ENCODE measurements at places on chromosomes 5 and 9.

- DNase-seq = no peak
These were observed 18.6 kb upstream of the PSAT1 start for GRCh38 chr9:78278177-78278777.

DNA sequence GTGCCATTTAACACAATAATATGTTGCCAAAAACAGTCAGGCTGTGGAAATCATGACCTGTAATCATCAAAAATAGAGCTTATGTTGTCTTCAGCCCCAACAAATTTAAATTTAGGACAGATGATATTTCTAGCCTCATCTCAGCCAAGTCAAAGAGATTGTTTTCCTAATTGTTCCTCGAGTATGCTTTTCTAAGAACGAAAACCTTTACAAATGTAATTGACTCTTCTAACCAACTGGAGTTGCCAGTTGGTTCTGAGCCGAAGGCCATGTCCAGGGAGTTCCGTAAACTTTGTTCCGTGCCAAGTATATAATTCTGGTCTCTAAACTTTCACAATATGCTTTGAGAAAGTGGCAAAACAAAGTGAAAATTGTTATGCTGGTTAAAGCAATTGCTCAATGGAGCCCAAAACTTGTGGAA, 160.8 kb downstream of the CEMIP2 start:
- no peak for DNase-seq

- peak; percentile 21 for DNase-seq
These were observed 168.8 kb downstream of the PDE4D start for GRCh38 chr5:59724482-59725391.

- no peak for DNase-seq
These were observed 165.8 kb upstream of the ANKH start for GRCh38 chr5:15037247-15037908.

DNA sequence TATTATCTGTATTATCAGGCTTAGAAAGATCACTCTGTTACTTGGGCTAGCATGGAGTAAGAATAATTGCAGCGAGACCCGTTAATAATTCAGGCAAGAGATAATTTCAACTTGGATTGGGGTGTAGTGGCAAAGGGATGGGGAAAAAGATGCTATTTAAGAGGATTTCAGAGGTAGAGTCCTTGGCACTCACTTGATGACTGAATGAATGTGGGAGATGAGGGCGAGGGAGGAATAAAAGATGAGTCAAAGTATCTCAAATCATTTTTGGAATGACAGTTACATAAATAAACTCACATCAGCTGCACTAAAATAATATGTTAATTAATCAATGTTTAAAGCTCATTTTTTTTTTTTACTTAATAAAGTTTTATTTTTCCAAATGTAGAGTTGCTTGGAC, 4.5 kb upstream of the GPR21 start:
- no peak for DNase-seq

- no peak for DNase-seq
These were observed 71.2 kb downstream of the SHB start for GRCh38 chr9:37997636-37998374.

DNA sequence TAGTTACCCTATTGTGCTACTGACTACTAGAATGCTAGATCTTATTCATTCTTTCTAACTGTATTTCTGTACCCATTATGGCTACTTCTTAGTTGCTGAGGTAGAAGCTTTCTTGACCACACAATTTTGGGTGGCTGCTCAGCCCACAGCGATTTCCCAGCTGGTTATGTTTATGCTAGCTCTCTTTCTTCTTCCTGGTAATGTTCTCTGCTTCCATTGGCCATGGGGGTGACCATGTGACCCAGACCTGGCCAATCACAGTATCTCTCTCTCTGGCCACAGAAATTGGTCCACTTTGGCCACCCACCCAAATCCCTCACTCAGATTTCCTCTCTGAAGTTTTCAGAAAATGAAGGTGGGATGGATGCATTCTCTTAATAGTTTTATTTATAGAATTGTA, 427.9 kb upstream of the CLINT1 start:
- no peak for DNase-seq

DNA sequence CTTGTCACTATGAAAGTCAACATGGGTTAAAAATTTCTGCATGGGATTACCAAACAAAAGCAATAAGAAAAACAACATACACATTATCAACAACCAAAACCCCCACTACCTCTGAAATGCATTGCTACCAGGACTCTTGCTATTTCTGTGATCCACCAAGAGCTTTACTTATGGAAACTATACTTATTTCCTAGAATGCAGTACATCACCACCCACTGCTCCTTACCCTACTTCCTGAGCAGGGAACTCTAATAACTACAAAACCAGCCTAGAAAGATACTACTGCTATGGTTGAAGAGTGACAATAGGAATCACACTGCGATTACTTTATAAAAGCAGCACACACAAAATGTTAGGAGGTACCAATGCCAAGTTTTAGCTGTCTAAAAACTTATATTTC, 22.2 kb downstream of the LURAP1L start:
- peak; percentile 59 for DNase-seq

DNA sequence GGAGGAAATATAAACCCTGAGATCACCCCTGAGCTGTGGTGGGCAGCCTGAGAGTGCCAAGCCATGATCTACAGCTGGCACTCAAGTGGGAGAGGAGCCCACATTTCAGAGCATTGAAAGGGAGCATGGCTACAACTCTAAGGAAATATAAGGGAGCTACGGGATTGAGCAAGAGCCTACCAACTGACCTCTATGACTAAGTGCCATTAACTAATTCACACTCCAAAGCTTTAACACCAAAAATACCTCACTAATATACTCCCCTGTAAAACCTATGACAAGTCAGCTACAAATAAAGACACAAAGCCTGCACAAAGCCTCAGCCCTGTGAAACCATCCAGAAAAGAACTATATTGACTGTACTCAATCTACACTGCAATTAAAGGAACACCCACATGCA, 286.8 kb upstream of the RPS23 start:
- DNase-seq = no peak

DNA sequence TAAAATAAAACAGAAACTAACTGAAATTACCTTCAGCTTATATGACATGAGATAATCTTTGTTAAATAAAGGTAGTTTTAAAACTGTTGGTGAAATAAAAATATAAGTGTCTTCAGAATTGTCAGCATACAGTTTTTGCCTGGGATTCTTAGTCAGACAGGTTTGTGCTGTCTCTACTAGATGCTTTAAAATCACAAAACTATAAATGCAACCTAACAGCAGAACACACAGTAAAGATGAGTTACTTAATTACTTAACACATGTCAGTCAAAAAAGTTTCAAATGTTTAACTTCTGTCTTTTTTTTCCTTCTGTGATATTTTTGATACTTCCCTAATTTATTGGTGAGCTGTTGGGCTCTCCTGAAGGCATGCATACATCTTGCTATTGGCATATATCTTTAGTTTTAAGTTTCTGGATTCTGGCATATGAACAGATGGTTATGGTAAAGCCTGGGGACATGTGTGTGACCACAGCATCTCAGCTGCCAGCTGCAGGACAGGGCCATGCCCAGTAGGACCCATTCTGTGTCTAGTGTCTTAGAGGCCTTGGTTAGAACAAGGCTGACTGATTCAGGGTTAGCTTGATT, 231.1 kb upstream of the NUDT12 start:
- no peak for DNase-seq

GRCh38 chr9:91074866-91075265, 273.2 kb downstream of the SYK start:
- DNase-seq = no peak

GRCh38 chr5:102623329-102624065, 124.7 kb upstream of the SLCO6A1 start:
- DNase-seq = no peak

DNA sequence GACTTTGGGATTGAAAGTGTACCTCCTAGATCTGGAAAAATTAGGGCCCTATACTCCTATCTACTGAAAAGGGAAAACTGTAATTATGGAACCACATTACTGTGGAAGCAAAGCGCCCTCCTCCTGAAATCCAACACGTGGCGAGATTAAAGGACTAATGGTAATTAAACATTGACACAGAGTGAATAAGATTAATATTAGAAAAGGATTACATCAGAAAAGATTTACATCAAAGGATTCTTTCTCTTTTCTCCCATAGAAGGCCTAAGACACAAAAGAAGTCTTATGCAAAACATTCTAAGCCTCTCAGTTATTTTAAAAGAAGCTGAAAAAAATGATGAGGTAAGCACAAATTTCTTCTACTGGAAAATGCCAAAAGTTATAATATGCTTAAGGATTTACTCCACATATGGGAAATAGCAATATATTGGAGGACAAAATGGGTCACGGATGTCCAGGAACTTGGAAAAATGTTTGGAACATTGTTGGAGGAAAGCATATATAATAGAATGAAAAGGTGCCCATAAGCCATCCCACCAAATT, 227.8 kb downstream of the TRPM3 start:
- no peak for DNase-seq

DNA sequence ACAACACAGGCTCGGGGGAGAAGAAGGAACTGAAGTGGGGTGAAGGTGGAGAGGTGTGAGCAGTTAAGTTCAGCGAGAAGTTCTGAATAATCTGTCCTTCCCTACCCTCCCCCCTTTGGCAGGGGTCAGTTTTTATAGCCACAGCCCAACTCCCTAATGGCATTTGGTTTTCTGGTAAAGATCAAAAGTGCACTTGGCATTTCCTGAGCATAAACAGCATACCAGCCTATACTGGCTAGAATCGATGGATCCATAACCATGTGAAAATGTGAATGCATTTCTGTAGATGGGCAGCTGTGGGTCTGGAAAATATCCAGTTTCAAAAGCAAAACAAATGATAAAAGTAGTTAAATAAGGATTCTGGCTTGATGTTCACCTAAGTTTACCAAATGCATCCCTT, 410.9 kb downstream of the PLK2 start:
- no peak for DNase-seq

DNA sequence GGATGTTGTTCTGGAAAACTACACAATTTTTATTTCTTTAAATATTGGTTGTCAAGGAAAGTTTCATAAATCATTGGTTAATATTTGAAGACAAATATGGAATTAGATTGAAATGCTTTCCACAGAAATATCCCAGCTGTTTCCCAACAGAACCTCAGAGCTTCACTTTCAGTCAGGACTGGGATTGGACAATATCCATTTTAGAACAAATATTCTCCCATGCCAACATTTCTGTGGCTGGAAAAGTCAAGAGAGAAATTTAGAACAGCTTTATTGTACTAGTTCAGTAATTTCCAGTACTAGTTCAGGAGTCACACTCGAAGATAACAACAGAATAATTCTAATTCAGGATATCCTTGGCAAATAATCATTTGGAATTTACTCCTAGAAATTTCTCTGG, 116.1 kb upstream of the TUT7 start:
- DNase-seq = no peak

DNA sequence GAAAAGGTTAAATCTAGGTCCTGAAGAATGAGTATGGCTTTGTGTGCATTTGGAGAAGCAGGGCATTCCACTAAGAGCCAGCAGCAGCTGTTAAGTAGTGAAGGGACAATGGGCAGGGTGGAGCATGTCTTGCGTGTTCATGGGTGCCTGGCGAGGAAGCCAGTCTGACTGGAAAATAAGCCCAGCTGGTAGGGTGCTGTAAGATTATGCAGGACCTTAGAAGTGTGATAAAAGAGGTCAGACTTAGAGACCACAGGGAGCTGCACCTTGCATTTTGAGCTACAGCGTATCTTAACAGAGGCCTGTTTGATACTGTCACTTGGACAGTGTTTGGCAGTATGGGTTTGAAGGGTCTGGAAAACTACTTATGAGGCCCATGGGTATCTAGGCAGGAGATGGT, 131.7 kb upstream of the ELL2 start:
- DNase-seq = no peak

GRCh38 chr5:65695162-65695755, 26.6 kb downstream of the SGTB start:
- DNase-seq = no peak

- DNase-seq = no peak
These were observed 86.2 kb downstream of the FEM1C start for GRCh38 chr5:115458416-115458815.

DNA sequence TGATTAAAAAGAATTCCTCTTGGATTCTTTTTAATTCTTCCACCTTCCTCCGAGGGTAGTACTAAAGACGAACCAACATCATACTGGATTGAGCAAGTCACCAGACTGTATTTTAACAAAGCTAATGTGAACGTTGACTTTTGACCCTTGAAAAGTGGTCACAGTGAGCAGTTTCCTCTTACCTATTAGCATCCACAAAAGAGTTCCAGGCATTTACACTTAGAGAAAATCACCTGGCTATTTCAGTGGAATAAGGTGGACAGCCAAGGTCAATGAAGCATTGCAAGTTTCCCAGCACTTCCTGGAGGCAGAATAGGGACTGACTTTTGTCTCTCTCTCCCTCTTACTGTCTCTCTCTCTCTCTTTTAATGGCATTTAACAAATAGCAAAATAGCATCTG, 145.1 kb upstream of the DAB2 start:
- no peak for DNase-seq

DNA sequence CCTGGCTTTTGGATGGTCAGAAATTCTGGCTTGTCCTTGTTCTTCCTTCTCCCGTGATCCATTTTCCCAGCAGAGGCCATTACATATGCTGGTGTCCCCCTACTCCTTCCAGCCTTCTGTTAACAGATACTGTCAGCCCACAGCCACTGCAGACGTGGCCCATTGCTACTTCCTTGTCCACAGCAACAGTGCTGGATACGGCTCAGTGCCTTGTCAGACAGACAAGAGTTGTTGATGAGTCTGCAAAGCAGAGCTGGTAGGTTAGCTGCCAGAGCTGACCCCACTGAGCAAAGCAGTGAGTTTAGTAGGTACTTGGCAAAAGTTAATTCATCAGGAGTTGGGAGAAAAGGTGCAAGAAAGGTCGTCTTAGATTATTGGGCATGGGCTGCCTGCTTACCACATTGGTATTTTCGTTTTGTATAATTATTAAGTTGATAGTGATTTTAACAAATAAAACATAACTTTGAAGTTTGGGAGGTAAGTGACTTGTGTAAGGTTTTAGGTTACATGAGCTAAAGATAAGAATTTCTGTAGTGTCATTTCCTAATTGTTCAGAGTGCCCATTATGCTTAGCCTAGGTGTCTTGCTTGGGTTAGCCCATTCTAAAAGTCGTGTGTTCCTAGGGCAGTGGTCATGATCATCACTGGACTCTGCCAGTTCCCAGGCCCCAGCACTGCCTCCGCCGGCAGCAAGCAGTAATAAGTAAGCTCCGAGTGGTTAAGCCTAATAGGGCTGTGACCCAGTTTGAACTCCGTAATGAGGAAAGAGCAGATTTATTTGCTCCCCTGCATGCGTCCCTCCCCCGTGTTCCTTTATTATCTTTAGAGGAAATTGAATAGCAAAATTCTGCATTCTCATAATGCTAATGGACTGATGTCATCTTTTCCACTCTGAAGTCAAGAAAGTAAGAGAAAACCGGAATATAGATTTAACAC, 292.0 kb downstream of the FANCC start:
- DNase-seq = no peak

All from NCI-H446 treated with DMSO at 0.1 percent for 48 hours (cell line).